ENCODE measurements at places on chromosomes 7 and 10.

DNA sequence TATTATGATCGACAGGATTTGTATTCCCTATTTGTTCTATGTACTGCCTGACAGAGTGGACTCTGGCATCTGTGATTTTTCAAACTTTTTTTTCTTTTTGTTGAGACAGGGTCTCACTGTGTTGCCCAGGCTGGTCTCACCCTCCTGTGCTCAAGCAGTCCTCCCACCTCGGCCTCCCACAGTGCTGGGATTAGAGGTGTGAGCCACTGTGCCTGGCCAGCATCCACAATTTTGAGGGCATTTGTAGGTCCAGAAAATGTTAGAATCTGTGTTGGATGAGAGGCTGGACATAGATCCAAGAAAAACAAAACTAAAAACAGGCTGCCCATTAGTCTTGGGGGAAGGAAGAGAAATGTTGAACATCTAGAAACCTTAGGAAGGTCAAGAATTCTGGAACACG lies 34.3 kb downstream of the SGPL1 start:
- no peak for DNase-seq

GRCh38 chr7:153072806-153073205 lies 313.3 kb downstream of the ACTR3B start:
- DNase-seq, result peak; percentile 82

DNA sequence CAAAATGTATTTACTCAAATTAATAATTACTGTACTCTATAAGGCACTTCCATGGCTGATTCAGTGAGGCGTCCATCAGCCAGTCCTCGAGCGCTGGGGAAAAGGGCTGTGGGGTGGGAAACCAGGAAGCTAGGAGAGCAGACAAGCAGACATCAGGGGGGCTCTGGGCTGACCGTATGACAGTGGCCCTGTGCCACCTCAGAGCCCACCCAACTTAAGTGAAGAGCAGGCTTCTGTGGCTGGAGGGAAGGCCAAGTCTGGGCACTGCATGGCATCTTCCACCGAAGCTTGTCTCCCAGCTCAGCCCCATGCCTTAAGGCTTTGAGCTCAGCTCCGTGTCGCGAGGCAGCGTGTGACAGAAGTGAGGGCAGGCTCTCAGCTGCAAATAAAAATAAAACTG lies 464.5 kb upstream of the ZMIZ1 start:
- no peak for DNase-seq

- no peak for DNase-seq
Measured at GRCh38 chr7:28142650-28143049, 37.9 kb downstream of the JAZF1 start.

- DNase-seq, result no peak
Measured at GRCh38 chr7:149690688-149691446, 82.5 kb downstream of the ZNF467 start.

DNA sequence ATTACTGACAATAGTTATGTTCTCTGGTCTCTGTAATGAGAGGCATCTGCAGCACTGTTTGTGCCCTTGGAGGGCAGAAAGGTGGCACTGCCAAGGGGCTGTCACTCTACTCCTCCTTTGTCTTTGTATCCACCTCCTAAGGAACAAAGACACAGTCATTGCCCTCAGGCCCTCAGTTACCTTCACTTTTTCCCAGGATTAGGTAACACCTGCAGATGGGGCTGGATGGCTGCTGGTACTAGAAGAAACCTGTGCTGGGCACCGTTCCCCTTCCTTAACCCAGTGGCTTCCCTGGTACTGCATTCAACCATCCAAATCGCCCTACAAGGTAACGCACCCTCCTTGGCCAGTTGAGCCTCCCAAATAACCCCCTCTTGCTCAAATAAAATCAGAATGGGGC lies 246.9 kb upstream of the NEBL start:
- no peak for DNase-seq

DNA sequence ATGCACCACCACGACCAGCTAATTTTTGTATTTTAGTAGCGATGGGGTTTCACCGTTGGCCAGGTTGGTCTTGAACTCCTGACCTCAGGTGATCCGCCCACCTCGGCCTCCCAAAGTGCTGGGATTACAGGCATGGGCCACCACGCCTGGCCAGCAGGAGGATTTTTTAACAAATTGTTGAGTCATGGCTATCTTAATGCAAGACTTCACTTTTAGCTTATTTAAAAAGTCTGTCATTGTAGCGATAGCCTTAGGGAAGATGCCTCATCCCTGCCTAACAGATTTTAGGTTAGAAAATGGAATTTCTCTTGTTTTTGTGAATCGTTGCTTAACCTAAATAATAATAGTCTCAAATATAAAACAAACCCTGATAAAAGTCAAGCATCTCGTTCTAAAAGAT lies 35.5 kb downstream of the PPP2R2D start:
- no peak for DNase-seq

DNA sequence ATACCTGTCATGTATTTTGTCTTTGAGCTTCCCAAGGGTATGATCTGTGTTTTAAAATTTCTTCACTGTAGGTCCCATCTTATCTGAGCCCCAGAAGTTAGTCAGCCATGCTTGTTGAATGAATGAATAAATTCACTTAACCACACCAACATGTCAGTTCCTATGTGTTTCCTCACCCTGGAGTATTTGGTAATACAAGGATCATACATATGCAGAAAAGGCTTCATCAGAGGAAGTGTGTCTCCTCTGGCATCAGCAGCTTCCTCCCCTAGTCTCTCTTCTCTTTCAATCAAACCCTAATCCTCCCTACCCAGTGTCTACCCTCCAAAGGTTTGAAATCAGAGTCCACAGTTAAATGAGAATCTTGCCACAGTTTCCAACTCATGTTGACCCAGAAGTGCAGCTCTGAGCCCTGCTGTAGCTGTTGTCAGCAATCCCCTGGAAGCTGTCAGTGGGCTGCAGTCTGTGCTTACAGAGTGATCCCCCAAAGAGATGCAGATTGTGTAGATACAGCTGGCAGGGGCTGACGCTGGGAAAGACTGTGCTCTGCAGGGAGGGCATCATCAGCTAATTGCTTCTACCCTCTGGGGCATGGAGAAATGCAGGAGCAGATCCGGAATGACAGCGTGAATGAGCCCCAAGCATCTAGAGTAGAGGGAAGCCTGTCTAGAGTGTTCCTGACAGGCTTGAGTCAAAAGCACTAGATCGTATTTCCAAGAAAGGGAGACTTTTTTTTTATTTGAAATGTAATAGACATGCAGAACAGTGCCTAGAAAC lies 105.0 kb upstream of the WDR11 start:
- no peak for DNase-seq

DNA sequence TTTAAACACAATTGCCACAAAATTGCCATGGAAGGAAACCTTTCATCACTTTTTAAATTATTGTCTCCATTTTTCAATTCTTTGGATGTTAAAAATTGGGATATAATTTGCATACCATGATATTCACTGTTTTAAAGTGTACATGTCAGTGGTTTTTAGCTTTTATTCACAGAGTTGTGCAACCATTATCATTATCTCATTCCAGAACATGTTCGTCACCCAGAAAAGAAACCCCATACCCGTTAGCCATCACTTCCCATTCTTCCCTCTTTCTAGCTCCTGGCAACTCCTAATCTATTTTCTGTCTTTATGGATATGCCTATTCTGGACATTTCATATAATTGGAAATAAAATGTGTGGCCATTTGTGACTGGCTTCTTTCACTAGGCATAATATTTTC lies 260.3 kb upstream of the FERD3L start:
- no peak for DNase-seq

DNA sequence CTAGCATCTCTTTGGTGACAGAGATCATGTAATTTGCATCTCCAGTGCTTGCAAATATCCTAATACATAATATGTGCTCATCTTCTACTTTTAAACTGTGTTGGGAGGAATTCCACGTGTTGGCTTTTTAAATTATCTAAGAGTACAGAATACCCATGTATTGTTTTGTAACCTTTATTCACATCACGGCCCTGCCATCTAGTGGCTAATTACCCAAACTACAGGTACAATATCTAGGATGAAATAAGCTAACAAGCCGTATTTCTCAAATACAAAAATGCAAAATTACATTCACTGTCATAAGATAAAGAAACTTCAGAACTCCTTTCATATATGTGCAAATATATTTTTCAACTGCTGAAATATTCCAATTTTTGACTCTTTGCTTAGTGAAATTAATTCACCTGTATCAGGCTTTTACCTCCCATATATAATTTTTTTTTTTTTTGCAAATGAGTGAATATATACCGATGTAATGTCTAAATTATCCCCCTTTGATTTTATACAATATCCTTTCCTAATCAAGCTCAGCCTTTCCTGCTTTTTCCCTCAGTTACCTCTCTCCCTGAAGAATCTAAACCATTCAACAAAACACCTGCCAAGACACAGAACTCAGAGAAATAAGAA lies 30.3 kb upstream of the LSM8 start:
- DNase-seq, result no peak

- DNase-seq, result no peak
Measured at GRCh38 chr7:85130702-85131101, 56.2 kb downstream of the SEMA3D start.

Measured in NCI-H1930 (cell line).